ENCODE measurements at places on chromosomes 2 and 18.

GRCh38 chr2:118013221-118013723 is 598 bp downstream of the CCDC93 start:
- peak; percentile 62 for DNase-seq

DNA sequence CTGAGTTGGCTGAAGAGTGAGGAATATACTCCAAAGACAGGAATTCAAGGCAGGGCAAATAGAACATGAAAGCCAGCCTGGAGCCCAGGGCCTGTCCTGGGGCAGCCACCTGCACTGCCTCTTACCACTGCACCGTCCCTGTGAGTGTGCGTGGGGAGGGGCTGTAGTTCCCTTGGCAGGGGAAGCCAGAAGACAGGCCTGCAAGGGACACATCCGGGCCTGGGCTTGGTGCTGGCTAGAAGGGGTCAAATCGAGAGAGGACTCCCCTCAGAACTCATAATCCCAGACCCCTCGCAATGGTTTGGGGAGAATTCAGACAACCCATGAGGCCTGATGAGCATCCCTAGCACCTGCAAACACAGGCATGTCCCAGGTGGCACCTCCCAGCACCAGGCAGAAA is 87.0 kb downstream of the HDAC4 start:
- DNase-seq = no peak

GRCh38 chr2:37544591-37545031 is 126.8 kb downstream of the CDC42EP3 start:
- no peak for DNase-seq

- no peak for DNase-seq
Observed at GRCh38 chr2:230328155-230328458, 1.1 kb downstream of the SP140L start.

GRCh38 chr18:3972291-3972930 is 482.7 kb downstream of the DLGAP1 start:
- DNase-seq = no peak

GRCh38 chr18:48987821-48988220 is 37.1 kb upstream of the SMAD7 start:
- no peak for DNase-seq

GRCh38 chr2:6747433-6747832 is 118.3 kb downstream of the CMPK2 start:
- DNase-seq = no peak

DNA sequence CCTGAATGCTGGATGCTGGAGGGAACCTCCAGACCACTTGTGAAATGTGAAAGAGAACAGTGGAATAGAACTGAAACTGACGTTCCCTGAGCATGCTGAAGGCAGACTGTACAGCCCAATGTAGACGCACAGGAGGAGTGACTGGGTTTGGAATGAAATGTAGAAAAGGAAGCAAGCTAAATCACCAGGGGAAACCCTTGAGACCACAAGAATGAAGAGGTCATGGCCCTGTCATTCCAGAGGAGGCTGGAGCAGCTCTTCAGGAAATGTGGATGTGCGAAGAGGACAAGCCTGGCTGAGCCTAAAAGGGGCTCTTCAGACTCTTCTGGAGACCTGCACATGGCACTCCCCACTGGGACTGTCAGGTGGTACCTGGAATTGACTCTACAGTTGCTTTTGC is 118.5 kb upstream of the ALPP start:
- DNase-seq = no peak

- DNase-seq = no peak
Observed at GRCh38 chr2:194725169-194725568, 931.9 kb upstream of the SLC39A10 start.

DNA sequence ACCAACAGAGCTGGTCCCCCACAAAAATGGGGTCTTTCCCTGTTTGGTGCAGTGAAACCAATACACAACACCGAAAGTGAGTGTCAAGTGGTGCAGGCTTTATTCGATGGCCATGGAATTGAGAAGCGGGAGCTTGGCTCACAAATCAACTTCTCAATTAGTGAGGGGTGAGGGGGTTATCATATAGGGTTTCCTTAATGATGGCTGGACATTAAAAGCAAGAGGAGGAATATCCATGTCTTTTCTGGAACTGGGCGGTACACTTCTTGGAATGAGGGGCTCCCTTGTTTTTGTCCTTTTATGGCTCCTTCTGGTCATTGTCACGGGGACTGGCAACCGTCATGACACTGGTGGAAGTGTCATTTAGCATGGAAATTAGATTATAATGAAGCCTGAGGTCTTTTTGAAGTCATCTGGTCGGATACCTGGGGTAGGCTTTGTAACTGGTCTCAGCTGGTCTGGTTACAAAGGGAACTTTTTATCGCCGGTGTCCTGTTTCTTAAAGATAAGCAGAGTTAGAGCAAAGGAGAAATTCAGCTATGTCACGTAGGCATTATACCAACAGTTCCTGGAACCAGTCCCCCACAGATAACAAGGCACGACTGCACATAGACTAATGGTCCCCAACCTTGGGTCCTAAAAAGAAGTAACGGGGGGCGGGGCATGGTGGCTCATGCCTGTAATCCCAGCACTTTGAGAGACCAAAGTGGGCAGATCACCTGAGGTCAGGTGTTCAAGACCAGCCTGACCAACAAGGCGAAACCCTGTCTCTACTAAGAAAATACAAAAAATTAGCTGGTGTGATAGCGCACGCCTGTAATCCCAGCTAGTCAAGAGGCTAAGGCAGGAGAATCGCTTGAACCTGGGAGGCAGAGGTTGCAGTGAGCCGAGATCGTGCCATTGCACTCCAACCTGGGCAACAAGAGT is 93.5 kb upstream of the NDUFV2 start:
- DNase-seq = no peak

GRCh38 chr2:176535467-176536113 is 266.3 kb downstream of the MTX2 start:
- DNase-seq = no peak

DNA sequence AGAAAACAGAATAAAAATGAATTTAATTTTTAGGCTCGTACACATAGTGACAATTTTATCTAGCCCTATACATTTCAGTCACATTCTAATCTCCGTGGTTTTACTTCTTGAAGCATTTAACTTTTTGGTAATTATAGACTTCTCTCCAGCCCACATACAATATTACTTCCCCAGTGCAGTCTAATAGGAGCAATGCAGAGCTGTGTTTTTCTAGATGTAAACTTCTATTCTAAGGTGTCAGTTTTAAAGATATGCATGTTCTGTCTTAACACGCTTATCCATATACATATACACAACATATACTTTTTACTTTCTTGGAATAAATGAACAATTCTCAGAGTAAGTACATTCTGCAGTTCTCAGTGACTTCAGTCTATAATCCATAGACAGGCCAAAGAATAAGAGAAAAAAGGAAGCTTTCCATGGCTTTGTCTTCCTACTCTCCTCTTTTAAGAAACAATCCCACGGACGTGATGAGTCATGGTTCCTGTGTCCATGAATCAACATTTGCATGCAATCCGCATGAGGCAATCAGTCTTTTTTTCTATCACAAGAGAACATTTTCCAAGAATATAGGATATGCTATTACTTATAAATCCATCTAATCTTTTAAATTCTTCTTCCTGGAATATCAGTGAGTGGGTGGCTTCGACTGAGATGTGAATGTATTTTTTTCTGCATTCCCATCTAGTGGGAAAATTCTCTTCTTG is 42.8 kb downstream of the CCDC102B start:
- DNase-seq = no peak

DNA sequence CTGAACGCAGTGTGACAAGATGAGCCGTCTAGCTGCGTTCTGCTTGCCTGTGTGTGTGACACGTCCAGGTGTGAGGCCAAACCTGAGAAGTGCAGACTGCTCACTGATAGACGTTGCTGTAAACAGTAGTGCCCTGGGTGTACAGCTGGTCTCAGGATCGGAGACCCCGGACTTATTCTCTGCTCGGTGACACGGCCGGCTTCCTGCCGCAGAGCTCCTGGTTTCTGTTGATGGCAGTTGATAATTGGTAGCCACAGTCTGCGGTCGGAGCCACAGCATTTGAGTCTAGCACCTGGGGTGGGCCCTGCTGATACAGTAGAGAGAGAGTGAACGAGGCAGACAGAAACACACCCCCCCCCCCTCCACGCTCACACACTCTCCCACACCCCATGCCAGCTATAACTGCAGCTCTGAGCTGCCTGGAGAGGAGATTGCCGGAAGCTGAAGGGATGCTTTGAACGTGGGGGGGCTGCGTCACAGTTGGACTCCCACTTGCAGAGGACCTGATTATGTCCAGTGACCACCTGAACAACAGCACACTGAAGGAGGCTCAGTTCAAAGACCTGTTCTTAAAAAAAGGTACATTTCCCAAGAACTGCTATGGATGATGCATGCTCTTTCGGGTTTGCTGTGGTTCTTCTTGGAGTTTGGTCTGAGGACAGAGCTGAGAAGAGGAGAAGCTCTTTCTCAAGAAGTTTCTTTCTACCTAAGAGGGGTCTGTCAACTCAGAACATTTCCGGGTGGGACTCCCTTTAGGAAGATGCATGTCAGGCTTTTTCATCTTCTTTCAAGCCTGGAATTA is 114.0 kb downstream of the FAM210A start:
- DNase-seq = peak; percentile 76

- no peak for DNase-seq
Observed at GRCh38 chr18:57198073-57198472, 51.2 kb downstream of the BOD1L2 start.

DNA sequence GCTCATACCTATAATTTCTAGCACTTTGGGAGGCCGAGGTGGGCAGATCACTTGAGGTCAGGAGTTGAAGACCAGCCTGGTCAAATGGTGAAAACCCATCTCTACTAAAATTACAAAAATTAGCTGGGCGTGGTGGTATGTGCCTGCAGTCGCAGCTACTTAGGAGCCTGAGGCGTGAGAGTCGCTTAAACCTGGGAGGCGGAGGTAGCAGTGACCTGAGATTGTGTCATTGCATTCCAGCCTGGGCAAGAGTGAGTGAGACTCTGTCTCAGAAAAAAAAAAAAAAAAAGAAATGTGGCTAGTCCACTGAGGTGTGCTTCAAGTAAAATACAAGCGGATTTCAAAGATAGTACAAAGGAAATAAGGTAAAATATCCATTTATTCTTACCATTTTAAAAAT is 46.2 kb downstream of the RBKS start:
- no peak for DNase-seq

DNA sequence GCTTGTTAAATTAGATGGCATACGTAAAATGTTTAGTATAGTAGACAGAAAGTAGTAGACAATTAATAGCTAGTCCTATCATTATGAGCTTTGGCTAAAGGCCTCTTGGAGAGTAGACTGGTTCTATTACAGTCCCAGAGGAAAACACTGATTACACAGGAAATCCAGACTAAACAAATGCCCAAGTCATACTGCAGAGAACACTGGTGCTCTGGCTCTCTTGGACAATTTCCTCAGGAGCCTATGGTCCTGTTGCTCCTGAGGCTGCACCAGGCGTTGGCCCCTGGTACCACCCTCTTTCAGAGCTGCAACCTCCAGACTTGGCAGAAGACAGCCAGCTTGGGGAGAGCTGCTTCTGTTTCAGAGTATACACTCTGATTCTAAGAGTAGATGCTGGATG is 41.8 kb downstream of the STAT1 start:
- no peak for DNase-seq

DNA sequence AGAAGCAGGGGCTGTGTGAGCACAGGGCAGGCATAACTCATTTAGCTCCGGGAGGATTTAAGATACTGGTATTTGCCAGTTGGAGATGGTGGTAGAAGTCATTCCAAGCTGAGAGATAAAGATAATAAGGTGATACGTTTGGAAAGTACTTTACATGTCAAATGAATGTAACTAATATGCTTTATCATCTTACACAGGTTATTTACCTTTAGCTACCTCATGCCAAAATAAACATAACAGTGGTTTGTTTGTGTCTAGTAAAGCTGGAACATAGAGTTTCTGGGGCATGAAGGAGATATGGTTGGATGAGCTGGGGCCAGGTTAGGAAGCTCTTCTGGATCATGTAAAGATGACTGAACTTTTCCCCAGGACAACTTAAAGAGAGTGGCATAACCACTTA is 126.9 kb upstream of the PIK3C3 start:
- peak; percentile 49 for DNase-seq

GRCh38 chr2:233116946-233117345 is 56.8 kb downstream of the INPP5D start:
- DNase-seq = no peak

- no peak for DNase-seq
Observed at GRCh38 chr2:46977280-46977665, 61.7 kb upstream of the MCFD2 start.

DNA sequence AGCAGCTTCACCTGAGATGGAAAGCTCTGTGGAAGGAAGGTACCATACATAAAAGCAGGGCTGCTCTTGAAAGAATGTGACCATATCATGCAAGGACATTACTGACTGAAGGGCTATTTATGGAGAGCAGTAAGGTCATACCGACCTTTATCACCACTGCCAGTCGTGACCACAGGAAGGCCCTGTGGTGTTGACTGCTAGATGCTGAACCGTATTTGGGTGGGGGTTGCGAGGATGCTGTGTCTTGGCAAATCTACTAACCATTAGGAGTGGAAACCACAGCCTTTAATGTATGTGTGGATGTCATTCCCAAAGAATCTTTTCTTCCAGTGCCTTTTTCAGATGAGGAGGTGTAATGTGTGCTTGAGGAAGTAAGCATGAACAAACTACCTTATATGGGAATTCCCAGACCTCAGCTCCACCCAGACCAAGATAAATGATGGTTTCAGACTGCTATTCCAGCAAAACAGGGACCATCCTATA is 60.8 kb downstream of the LIMS1 start:
- no peak for DNase-seq

GRCh38 chr2:189566046-189566445 is 14.5 kb downstream of the SLC40A1 start:
- no peak for DNase-seq

DNA sequence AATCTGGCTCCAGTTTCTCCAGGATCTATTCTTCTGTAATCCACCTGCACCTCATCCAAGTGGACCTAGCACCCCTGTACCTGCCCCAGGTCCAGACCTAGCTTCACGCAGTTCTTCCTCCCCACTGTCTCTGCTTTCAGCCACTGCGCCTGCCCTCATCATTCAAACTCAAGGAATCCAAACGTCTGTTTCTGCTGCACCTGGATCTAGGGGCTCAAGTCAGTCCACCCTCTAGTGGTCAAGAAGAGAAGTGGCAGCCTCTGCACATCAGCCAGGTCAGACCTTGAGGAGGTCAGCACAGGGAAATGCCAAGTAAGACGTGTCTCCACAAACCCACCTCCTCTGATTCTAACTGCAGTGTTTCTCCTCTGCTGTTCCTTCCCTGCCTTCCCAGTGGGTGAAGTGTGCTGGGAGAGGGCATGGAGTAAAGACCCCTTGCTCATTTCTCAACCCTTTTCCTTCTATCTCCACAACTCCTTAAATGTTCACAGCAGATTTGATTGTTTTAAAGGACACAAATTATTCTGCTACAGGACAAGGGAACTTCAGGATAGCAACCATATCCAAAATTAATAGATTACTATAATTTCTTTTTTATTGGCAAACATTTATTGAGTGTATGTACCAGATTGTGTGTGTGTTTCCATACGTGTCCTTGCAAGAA is 8.6 kb upstream of the RNF152 start:
- DNase-seq = peak; percentile 22
